ENCODE measurements at places on chromosomes 2 and 18.

- DNase-seq: peak; percentile 38
Observed at GRCh38 chr2:230902180-230902899, 22.7 kb downstream of the GPR55 start.

GRCh38 chr2:100580367-100581276 lies 17.8 kb downstream of the PDCL3 start:
- DNase-seq: peak; percentile 9

- DNase-seq: no peak
Observed at GRCh38 chr2:160794926-160795325, 301.3 kb upstream of the RBMS1 start.

DNA sequence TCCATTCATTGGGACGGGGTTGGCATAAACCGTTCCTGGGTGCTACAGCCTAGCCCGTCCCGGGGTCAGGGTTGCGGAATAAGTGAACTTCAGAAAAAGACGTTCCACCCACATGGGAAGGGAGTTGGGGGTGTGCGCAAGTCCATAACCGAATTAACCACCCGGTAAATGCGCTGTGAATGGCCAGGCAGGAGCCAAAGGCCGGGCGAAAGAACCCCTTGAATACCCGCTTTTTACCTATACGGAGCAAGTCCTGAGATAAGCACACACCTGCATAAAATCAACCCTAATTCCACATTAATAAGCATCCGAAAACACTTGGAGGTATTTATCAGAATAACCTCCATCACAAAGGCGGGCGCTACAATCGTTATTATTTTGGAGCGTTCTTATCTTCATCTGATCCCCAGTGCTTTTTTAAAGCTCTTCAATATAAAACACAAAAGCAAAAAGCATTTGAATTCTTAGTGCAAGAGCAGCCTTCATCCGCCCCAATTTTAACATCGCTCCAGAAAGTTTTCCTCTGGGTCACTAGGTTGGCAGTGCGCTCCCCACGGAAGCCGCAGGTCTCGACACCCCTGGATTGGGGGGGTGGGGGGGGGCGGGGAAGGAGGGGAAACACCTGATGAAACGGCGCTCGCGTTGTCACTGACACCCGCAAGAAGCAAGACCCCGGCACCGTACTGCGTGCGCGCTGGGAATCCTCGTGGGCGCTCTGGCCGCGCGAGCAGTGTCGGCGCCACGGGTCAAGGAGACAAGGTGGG lies 1.2 kb downstream of the SATB2 start:
- DNase-seq: no peak

- DNase-seq: no peak
Observed at GRCh38 chr2:106122157-106122556, 71.9 kb downstream of the UXS1 start.

- no peak for DNase-seq
Observed at GRCh38 chr2:58155160-58155778, 85.9 kb downstream of the FANCL start.

- DNase-seq: peak; percentile 98
Observed at GRCh38 chr2:70086838-70087701, at the start of gene PCBP1. Gene PCBP1, plus strand, starts transcription at chr2:70087477. Its CDS starts 267 bp downstream, at chr2:70087744.

DNA sequence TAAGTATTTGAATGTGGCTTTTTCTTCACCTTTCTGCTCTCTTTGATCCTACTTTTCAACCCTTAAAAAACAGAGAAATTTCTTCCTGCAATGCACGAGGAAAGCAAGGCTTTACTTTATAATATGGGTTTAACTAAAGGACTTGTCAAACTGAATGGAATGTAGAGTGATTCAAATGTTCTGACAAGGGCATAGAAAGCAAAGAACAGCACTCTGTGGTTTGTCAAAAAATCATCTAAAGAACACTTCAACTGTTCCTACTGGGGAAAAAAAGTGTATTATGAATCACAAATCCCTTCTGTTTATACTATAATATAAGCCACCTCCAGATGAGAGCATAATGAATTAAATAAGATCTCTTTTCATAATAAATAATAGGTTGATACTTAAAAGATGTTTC lies 45.0 kb upstream of the RIT2 start:
- no peak for DNase-seq

- DNase-seq: no peak
Observed at GRCh38 chr18:39773646-39774045, 2181.4 kb upstream of the PIK3C3 start.

- no peak for DNase-seq
Observed at GRCh38 chr2:199223791-199224190, 233.9 kb downstream of the SATB2 start.

Data from stimulated activated CD4-positive, alpha-beta T cell treated with anti-CD3 and anti-CD28 coated beads, Interleukin-4, amount 100 ng/mL, for 48 hours (primary cell).